ENCODE measurements at places on chromosomes 7 and 10.
A peak's percentile ranks its signal among the peaks of the same experiment; 100 is the strongest.

DNA sequence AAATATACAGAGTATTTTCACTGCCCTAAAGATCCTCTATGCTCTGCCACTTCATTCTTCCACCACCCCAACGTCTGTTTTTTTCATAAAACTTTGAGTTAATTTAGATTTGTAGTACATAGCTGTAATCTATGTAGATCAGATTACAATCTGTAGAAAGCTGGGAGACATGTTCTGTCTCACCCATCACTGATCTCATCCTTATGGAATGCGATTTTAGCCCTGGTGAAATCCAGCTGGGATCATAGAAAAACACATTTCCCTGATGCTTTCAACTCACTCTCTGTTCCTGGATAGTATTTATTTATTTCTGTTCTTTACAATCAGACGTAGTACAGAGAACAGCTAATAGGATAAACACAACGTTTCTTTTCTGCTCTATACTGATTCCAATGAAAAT, 521.0 kb downstream of the KIF20B start:
- DNase-seq = no peak

DNA sequence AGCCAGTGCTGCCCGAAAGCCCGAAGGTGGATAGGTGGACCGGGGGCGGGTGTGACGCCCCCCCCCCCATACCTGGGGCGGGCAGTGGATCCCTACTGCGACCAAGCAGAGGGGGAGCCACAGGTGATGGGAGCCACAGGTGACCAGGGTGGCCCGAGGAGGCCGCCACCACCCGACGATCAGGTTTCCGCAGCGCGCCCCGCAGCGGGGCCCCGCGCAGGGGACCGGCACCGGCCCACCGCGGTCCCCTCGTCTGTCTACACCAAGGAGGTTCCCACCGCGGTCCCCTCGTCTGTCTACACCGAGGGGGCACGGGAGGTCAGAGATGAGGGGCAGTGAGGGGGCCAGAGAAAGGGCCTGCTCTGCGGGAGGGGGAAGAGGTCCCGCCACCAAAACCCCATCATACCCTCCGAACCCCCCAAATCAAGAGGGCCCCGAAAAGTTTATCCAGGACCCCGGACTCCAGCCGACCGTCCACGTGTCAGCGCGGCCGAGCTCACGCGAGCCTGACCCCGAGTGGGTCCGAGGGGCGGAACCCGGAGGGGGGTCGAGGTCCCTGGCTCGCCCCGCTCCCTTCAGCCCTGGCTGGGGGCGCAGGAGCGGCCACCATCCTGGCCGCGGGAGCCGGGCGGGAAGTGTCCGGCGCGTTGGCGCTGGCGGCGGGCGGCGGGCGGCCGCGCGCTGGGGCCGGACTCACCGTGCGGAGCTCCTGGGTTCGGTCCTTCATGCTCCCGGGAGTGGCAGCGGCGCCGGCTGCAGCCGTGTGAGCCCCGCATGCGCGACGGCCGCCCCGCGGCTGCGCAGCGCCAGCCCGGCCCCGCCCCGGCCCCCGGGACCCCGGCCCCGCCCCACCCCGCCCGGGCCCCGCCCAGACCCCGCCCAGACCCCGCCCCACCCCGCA, at the start of gene STX1A:
Gene STX1A, minus strand, starts transcription at position 765 of the 901 bp plus-strand sequence. Its CDS starts 38 bp downstream, at position 727.
- DNase-seq = peak; percentile 71

DNA sequence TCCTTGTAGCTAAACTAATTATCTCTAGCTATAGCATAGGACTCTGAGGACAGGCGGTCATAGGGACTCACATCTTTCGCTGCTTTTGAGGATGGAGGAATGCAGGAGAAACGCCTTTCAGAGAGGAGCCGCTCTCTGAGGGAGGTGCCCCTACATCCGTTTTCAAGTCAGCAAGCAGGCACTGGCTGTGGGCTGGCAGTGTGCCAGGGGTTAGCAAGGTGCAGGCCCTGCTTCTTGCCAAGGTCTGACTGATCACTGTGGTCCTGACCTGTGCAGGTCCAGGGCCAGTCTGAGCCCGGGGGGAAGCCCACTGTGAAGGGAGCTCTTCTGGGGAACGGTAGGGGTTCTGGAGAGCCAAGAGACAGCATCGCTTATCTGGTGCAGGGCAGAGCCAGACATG, 89.4 kb downstream of the SH3PXD2A start:
- DNase-seq = peak; percentile 80

- peak; percentile 75 for DNase-seq
Observed at GRCh38 chr10:72276013-72276387, 2.3 kb downstream of the DDIT4 start.

GRCh38 chr7:27192546-27193334, 7.2 kb downstream of the HOXA13 start:
- no peak for DNase-seq

GRCh38 chr10:25063157-25063556, 46.7 kb downstream of the THNSL1 start:
- no peak for DNase-seq

GRCh38 chr7:106887421-106887820, 22.3 kb downstream of the PIK3CG start:
- no peak for DNase-seq

DNA sequence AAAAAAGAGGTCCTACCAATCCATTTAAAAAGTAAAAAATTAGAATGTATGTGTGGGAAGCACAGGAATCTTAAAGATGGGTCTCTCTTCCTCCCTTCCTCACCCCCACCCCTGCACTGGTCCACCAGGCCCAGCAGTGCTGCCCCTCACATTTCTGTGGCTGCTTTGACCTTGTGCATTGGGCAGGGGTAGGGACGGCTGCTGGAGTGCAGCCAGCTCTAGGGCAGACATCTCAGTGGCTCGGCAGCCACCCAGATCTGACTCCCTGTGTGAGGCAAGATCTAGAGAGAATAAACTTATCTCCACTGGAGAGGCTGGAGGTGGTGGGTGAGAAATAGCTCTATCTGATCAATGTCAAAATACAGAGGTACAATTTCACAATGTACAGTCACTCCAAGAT, 6.7 kb downstream of the FAM180A start:
- DNase-seq = no peak

DNA sequence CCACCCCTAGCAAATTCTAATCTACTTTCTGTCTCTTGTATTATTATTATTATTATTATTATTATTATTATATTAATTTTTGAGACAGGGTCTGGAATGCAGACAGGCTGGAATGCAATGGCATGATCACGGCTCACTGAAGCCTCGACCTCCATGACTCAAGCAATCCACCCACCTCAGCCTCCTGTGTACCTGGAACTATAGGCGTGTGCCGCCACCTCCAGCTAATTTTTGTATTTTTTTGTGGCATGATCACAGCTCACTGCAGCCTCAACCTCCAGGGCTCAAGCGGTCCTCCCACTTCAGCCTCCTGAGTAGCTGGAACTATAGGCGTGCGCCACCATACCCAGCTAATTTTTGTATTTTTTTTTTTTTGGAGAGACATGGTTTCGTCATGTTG, 2.6 kb upstream of the TMEM139 start:
- DNase-seq = no peak

- no peak for DNase-seq
Observed at GRCh38 chr10:109343293-109343692, 580.0 kb downstream of the XPNPEP1 start.

All from mucosa of descending colon (tissue), 3 donors.